ENCODE measurements at places on chromosomes 3 and 15.

- DNase-seq, result no peak
Measured at GRCh38 chr3:195207731-195208130, 63.2 kb downstream of the XXYLT1 start.

DNA sequence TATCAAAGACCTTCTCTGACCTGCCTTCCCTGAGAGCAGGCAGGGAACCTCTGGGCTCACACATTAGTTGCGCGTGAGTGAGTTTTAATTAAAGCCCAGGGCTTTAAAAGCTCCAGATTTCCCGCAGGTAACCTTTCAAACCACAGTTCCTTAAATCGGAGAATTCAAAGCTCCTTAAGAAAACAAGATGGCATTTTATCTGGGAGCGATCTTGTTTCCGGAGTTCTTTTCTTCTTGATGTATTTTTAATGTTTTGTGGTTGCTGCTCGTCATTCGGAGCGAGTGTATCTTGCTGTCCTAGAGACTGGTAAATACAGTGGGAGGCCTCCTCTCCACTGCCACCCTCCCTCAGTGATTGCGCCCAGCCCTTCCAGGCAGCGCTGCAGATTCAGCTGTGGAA is 284.3 kb downstream of the CLSTN2 start:
- no peak for DNase-seq

DNA sequence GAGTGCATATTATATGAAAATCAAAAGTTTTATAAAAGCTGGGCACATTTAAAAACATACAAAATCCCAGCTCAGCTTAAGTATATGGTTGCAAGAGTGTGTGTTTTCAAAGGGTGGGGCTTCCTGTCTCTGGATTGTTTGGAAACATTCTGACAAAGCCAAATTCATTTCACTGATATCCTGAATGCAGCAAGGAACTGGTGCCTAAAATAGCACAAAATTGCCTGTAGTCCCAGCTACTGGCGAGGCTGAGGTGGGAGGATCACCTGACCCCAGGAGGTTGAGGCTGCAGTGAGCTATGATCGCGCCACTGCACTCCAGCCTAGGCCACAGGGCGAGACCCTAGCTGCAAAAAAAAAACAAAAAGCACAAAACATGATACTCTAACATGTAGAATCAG is 13.0 kb upstream of the TJP1 start:
- DNase-seq, result no peak

- no peak for DNase-seq
Measured at GRCh38 chr3:165640970-165641369, 196.3 kb downstream of the BCHE start.

GRCh38 chr15:85351965-85352364 is 28.4 kb upstream of the AKAP13 start:
- no peak for DNase-seq

DNA sequence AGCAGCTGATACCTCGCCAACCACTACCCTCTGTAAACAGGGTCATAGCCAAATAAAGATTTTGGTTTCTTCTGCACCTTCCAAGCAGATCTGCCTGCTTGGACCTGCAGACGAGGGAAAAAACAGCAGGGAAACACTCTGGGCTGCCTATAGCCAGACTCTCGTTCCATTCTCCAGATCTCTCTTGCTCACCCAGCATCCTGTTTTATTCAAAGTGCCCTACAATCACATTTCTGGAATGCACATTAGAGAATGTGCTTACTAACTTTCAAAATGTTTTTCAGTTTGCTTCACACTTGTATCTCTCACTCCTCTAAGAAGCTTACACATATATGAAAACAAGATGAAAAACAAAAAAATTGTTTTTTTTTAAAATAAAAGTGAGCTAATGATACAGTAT is 71.4 kb downstream of the MLH1 start:
- no peak for DNase-seq

DNA sequence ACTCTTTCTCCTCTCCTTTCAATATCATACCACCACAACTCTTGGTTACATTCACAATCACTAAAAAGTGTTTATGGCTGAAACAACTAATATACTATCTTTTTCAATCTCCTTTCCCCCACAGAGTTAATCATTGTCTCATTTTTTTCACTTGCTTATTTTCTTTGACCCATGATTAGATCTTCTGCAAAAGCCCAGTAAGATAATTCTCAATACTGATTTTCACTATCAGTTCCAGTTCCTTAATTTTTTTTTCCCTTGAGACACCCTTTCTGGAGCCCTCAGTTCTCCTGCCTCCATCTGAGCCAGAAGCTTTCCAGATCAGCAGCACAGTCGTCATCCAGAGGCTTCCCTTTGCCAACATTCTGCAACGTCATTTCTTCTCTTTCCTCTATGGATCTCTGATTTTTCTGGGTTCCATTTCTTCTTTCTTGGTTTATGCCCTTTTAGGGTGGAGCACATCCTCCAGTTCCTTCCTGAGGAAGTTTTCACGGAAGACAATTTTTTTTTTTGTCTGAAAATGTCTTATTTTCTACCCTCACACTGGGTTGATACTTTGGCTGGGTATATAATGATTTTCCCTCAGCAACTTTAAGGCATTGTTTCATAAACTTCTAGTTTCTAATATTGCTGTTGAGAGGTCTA is 88.7 kb upstream of the C15orf39 start:
- no peak for DNase-seq

- DNase-seq, result no peak
Measured at GRCh38 chr3:123799544-123800361, 84.4 kb downstream of the MYLK start.

DNA sequence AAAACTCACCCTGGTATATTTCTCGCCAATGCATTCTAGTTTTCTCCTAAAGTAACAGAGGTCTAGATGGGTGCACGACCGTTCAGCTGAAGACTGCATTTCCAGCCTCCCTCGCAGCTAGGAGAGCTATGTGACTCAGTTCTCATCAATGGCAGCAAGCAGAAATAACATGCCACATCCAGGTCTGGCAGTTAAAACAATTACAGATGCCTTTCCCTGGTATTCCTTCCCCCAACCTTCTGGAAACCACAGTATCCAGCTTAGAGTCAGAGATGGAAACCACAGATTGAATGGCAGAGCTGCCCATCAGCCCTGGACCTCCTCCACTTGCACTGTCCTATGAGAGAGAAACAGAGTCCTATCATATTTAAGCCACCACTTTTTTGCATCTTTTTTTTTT is 4.8 kb downstream of the HAPLN3 start:
- no peak for DNase-seq

- DNase-seq, result no peak
Measured at GRCh38 chr3:155064920-155065319, 15.2 kb upstream of the MME start.

DNA sequence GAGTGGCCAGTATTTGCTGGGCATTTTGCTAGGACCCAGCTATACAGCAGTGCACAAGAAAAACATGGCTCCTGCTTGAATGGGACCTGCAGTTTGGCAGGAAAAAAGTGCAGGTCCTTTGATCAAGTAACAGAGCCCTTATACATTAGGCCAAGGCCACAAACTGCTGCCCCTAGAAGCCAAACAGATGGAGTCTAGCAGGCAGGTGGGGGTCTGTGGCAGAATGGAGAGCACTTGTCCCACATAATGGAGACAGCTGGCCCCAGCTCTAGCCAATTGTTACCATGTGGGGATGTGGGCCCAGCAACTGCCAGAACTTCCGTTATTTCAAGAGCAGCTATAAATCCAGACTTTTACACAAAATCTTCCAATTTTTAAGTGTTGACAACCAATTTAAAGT is 79.3 kb downstream of the SHQ1 start:
- DNase-seq, result no peak
